ENCODE measurements at places on chromosomes 3 and 15. TPM values are rescaled to one million over a fixed set of nuclear protein-coding genes. Genes with fewer than 3 reads are reported as not detected.
A peak's percentile ranks its signal among the peaks of the same experiment; 100 is the strongest.

DNA sequence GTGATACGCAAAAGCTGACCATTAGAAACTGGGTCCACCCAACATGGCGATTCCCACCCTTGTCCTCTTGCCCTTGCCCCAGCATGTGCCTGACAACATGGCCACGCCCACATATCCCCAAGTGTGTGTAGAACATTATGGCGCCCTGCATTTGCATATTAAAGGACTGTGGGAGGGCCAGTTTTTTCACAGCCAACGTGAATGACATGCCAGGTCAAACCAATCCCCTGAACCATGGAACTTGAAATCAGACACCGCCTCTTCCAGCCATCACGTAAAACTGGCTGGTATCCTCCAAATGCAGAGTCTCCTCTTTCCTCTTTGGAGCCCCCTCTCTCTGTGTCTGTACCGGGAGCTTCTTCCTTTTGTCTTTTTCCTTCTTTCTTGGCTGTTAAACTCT, 156.7 kb upstream of the EPHA6 start:
- no peak for DNase-seq
- no peaks in the 10 kb centered on the region for H3K36me3 ChIP-seq
- no peak overlapping the region for H3K4me3 ChIP-seq
- H3K27ac ChIP-seq, result no peak overlapping the region
- no peaks in the 10 kb centered on the region for H3K27me3 ChIP-seq
- H3K4me1 ChIP-seq, result no peaks in the 10 kb centered on the region

- DNase-seq, result no peak
- no peak overlapping the region for H3K27ac ChIP-seq
- peaks cover 1% of the 10 kb centered on the region for H3K27me3 ChIP-seq
- no peaks in the 10 kb centered on the region for H3K36me3 ChIP-seq
These were observed 48.8 kb downstream of the HMCES start for GRCh38 chr3:129327510-129327909.

DNA sequence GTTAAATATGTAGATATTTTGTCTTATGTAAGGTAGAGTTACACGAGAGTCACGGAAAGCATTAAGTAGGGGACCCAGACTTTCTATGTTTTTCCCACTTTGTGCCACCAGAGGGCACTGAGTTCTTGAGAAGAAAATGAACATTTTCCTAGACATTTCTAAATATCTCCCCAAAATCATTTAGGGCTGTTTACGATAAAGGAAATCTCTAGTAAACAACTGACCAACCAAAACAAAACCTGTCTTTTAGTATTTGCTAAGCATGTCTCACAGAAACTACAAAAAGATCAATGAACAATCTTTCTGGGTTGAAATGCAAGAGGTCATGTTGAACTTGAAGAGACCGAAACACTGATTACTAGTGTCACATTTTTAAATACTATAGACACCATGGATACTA, 16.1 kb downstream of the POU1F1 start:
- H3K27me3 ChIP-seq, result no peaks in the 10 kb centered on the region
- no peak overlapping the region for H3K4me3 ChIP-seq
- peak; percentile 61 for DNase-seq
- no peak overlapping the region for H3K27ac ChIP-seq

DNA sequence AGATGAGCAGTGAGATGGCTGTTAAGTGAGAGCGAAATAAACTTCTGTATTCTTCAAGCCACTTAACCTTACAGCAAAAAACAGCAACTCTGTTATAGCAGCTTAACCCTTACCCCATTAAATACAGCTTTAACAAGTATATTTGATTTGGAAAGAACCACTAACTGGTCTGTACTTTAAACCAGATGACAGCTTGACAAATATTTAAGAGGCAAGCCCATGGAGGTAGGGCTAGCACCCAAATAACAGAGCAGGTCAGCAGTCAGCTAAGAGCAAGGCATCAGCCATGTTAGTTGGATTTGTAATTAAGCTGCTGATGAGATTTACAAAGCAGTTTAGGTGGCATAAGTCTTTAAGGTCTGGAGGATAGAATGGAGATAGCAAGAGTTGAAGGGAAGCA, 3.5 kb downstream of the LZTFL1 start:
- DNase-seq, result no peak
- no peak overlapping the region for H3K27ac ChIP-seq
- H3K4me1 ChIP-seq, result no peaks in the 10 kb centered on the region
- no peak overlapping the region for H3K4me3 ChIP-seq

GRCh38 chr15:67329984-67330733, 75.6 kb downstream of the IQCH start:
- no peak overlapping the region for H3K27ac ChIP-seq
- H3K27me3 ChIP-seq, result no peaks in the 10 kb centered on the region
- H3K36me3 ChIP-seq, result no peaks in the 10 kb centered on the region
- DNase-seq, result no peak
- H3K4me1 ChIP-seq, result no peaks in the 10 kb centered on the region

DNA sequence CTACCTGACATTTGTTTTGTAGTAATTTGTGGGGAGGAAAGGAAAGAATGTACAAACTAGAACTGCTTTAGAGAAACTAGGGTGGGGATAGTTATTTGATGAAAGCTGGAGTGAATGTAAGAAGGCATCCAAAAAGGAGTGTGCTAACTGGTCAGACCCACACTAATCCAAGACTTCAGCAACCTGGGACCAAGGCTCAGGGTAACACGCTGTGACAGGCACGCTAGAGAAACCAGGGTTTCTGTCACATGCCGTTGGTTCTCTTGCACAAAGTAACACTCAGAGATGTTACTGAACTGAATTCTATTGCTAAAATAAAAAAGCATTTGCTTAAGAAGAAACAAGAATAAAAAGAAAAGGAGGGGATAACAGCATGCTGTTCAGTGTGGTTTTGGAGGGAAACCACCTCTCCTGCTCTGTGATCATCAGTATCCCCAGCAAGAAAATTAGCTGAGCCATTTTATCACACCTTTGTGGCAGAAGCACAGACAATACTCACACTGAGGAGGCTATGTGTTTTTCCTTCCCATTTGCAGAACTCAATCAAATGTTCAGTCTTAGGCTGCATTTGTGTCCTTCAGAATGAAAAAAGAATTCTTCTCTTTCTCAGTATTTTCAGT, 2.8 kb upstream of the CCDC80 start:
- DNase-seq, result no peak
- H3K27me3 ChIP-seq, result no peaks in the 10 kb centered on the region
- peaks cover 7% of the 10 kb centered on the region for H3K4me1 ChIP-seq
- H3K36me3 ChIP-seq, result no peaks in the 10 kb centered on the region

- H3K36me3 ChIP-seq, result no peaks in the 10 kb centered on the region
- H3K27ac ChIP-seq, result peak overlapping the region; percentile 66
- DNase-seq, result no peak
- H3K4me3 ChIP-seq, result no peak overlapping the region
- H3K4me1 ChIP-seq, result peaks cover 53% of the 10 kb centered on the region
These were observed 5.8 kb downstream of the KLHL25 start for GRCh38 chr15:85788771-85789495.

The CYP1A1 gene
- 0.27 TPM for total RNA-seq

The IGF2BP2 gene
- total RNA-seq, result 118 TPM

The HDC gene
- total RNA-seq, result not detected

The TASOR gene
- 45.6 TPM for total RNA-seq

The CADPS gene
- total RNA-seq, result 265 TPM

The MAGI1 gene
- total RNA-seq, result 46.5 TPM

Measured in glutamatergic neuron (in vitro differentiated cells).